GOT3 (cell line): ENCODE measurements at places on chromosomes 1 and 21.

GRCh38 chr1:21326861-21327344 is 36.6 kb upstream of the ECE1 start:
- no peak for DNase-seq

DNA sequence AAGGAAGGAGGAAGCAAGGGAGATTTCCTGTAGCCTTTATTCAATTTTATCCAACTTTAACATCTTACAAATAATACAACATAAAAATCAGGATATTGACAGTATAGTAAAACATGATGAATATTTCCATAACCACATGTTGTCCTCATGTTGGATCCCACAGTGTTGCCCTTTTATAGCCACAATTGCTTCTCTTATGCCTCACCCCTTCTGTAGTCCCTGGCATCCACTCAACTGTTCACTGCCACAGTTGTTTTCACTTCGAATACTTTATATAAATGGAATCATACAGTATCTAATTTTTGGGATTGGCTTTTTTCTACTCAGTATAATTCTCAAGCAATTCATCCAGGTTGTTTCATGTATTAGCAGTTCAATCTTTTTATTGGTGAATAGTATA is 44.8 kb downstream of the SRSF11 start:
- no peak for DNase-seq

- no peak for DNase-seq
These were observed 51.8 kb upstream of the COL18A1 start for GRCh38 chr21:45353200-45353599.

- no peak for DNase-seq
These were observed 2.0 kb downstream of the QSOX1 start for GRCh38 chr1:180156631-180157091.

DNA sequence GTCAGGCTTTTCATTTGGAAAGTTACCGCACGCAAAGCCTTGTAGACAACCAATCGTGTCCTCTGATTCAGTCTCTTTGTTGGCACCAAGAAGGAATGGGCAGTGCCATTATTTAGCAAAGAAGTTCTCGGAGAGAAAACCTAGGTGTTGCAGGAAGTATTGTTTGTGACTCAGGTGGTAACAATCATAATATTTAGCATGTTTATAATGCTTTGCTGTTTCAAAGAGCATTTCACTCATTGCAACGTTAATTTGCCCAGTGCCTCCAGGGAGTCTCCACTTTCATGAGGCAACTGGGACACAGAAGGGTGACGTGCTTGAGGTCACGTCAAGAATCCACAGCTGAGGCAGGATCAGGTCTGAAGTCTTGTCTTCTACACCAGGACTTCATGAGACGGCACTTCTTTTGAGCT is 31.4 kb downstream of the STPG1 start:
- no peak for DNase-seq

DNA sequence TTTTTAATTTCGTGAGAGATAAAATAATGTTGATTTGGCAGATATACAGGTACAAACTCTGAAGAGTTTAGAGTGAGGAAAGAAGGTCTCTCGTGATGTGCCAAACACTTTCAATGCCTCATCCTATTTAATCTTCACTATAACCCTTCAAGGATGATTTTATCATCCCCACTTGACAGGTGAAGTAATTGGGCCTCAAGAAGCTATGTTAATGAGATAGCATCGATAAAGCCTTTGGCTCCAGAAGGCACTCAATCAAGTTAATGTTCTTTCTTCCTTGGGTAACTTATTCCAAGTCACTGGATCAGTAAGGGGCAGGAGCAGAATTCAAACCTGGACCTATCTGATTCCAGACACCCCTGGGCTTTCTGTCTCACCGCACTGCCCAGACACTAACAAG is 7.2 kb downstream of the LMOD1 start:
- no peak for DNase-seq

- DNase-seq = no peak
These were observed 27.9 kb upstream of the AGO1 start for GRCh38 chr1:35854989-35855700.

GRCh38 chr1:230285351-230285750 is 140.8 kb downstream of the PGBD5 start:
- DNase-seq = no peak

- no peak for DNase-seq
These were observed 64.8 kb downstream of the RPE65 start for GRCh38 chr1:68384872-68385411.

GRCh38 chr1:94456736-94457135 is 38.5 kb downstream of the ABCD3 start:
- DNase-seq = no peak

DNA sequence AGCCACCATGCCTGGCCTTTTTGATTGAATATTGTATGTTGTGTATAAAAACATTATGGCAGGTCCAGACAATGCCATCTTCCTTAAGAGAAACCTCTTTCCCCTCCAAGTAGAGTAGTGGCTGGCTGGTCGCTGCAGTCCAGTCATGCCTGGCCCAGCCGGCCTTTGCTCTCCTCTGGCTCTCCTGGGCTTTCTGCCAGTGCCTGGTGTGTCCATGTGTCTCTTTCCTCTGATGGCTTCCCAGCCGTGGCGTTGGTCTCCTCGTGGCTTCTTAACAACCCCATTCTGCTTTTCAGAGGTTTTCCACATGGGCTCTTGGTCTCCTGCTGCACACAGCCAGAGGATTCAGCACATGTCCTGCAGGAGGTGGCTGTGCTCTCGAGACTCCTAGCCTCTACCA is 58.7 kb downstream of the DIP2A start:
- DNase-seq = no peak

GRCh38 chr1:64435000-64435399 is 34.9 kb upstream of the CACHD1 start:
- DNase-seq = no peak

- no peak for DNase-seq
These were observed 4.1 kb downstream of the ABCD3 start for GRCh38 chr1:94422115-94422820.

DNA sequence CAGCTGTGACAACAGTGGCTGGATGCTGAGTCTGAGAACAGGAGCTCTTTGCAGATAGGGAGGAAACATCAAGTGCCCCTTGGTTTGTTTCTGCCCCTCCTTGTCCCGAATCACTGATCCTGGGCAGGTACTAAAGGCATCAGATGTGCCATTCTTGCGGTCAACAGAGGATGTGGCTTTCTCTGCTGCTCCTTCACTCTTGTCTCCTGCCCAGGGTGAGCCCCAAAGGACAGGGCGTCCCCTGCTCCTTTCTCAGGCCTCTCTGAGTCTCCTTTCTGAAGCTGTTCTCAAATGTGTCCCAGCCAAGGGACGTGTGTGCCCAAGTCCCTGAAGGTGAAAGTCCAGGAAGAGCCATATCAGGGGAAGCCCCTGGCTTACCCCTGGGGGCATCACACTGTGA is 31.7 kb downstream of the SLC37A1 start:
- no peak for DNase-seq

DNA sequence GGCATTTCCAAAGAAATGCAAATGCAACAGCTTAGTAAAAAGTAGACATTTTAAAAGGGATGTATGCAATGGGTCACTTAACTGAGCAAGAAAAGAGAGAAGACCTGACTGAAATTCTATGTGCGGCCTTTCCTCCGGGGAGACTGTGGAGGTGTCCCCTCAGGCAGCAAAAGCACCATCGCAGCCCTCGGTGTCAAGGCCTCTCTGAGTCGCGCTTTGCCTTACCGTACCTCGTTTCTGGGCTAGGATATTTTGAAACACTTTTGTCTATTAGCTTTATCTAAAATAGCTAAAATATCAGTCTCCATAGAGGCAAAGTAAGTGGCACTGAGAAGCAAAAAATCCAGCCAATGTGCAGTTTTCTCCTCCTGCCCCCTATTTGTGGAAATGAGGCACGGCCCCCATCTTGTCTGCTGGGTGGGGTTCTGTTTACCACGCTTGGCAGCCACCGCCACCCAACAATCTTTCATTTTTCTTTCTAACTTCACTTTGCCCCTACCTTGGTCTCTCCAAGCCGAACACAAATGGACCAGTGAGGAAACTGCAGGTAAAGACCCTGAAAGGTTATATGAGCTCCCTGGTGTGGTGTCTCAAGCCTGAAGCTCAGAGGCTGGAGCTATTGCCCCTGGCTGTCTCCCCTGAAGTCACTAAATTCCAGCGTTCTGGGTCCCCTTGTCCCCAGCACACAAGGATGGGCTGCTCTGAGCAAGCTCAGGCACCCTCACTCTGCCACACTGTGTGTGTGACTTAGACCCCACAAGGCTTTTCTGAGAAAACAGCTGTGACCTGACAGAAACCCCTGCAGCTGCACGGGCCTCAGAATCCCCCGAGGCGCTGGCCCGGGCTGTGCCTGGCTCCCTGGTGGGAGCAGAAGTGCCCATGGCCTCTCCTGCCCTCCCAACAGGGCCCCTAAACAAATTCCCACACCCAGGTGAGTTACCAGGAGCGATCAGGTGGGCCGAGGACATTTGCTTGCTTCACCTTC is 1.6 kb downstream of the CD247 start:
- DNase-seq = no peak

GRCh38 chr21:36471254-36471723 is 8.6 kb downstream of the CLDN14 start:
- no peak for DNase-seq

- no peak for DNase-seq
These were observed 376.4 kb upstream of the LRRC7 start for GRCh38 chr1:69191335-69191734.

DNA sequence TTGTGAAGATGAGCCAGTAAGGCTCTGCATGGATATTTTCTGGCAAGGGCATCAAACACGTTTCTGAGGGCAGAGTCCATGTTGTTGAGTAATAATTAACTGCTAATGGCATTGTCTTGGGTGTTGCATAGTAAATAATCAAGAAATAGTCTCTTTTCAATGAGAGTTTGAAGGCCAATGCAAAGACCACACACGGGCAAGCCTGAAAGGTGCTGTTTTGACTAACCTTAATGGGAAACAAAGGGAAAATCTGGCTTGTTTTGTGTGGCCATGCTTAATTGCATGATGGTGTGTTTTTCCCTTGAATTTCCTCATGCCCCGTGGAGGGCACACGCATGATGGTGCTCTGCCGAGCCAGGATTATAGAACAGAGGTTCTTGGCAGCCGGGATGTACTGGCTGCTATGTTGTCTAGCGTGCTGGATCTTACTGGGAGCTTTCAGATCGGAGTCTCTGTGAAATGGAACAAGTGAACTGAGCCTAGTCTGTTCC is 127.6 kb downstream of the NOS1AP start:
- DNase-seq = no peak

- no peak for DNase-seq
These were observed 7.1 kb downstream of the PRRX1 start for GRCh38 chr1:170670802-170671628.

DNA sequence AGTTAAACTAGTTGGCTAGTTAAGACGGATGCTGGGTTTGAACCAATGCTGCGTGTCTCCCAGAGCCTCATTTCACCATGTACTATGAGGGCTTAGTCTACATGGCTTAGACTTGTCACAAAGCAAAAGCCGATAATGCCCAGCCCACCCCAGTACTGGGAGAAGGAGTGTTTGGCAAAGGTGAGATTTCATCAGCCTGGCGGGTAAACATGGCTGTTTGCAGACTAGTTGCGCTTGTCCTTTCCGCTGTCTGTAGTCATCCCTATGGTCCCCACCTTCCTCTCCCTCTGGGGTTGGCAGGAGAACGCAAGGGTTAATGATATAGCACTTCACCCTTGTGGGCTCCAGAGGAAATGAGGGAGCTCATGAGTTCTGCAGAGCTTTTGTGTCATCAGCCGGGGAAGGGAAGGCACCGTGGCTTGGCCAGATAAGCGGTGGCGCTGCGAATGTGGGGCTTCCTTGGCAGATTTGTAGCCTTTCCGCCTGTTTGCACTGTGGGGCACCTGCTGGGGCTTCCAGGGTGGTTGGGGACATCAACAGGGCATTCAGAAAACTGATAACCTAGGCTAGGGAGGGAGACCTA is 29.2 kb downstream of the SOX13 start:
- DNase-seq = no peak

- DNase-seq = no peak
These were observed 75.8 kb upstream of the TSPAN2 start for GRCh38 chr1:115164940-115165705.

DNA sequence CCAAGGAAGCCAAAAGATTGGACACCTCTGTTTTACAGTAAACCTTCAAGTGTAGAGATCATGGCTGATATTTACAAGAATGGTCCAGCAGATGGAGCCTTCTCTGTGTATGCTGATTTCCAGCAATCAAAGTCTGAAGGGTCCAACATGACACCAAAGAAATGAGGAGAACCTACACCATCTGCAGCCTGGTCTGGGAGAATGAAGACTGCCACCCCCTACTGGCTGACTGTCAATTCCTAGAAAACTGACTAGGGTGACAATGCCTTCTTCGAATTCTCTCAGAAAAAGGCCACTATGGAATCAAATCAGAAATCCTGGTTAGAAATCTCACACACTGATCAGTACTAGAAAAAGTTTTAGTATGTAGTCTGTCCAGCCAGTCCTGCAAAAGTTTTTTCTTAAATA is 83.3 kb downstream of the CDC42BPA start:
- DNase-seq = no peak

DNA sequence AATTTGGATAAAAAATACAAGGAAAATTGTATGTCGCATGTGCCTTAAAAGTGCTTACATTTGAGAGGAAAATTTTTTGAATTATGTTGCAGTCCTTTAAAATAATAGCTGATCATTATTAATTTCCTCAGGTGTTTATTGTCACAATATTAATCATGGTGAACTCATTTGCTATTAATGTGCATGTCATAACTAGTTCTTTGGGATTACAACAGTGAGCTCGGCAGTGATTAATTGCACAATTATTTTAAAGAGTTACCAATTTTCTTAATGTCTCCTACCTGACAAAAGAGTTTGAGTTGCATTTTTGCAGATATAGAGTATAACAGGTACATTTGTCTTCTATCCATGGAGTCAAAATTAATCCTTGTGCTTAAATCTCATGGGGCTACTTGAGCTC is 854.3 kb downstream of the BRINP3 start:
- DNase-seq = no peak

DNA sequence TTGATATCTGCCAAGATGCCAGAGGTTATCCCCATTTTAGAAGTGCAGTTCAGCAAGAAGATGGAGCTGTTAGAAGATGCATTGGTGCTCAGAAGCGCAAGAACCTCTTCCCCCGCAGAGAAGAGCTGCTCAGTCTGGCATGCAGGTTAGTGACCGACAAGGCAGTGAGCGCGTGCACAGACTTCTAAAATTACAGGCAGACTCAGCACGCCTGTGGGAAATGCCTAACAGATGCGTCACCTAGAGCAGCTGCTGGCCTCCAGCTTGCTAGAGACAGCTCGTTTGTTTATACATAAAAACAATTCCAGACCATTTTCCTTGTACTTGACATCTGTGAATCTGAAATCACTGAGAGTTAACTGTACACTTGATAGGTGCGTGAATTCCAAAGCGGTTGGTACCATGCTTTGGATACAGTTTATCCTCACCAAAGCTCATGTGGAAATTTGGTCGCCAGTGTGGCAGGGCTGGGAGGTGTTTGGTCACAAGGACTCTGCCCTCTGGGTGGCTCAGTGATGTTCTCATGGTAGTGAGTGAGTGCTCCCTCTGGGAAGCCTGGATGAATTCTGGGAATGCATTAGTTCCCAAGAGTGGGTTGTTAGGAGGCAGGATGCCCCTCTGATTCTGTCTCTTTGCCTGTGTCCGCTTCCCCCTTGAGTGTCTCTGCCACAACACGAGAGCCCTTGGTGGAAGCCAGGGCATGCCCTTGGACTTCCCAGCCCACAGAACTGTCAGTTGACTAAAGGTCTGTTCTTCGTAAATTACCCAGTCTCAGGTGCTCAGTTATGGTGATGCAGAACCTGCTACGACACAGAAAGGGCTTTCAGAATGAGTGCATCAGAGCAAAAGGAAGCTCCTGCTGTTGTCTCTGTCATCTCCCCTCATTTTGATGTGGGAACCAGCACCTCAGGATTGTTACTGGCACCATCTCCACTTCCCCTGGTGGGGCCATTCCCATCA is 24.4 kb downstream of the SNAP47 start:
- DNase-seq = no peak

- no peak for DNase-seq
These were observed 48.2 kb downstream of the TRPM2 start for GRCh38 chr21:44401386-44402160.
